ENCODE measurements at places on chromosomes 7 and 10. TPM values are rescaled to one million over a fixed set of nuclear protein-coding genes. Genes with fewer than 3 reads are reported as not detected.

Gene CLRN3
- total RNA-seq: 0.42 TPM

Gene GFRA1
- total RNA-seq: 60.9 TPM

Gene UPK3BL2
- 15.4 TPM for total RNA-seq

Gene CUZD1
- 0.63 TPM for total RNA-seq

Gene LRGUK
- total RNA-seq: 2.5 TPM

Gene SFTPA1
- total RNA-seq: not detected

Measured in urinary bladder (tissue), 4 donors.